ENCODE measurements at places on chromosomes 11 and 22.

- no peak for DNase-seq
Measured at GRCh38 chr11:86209806-86210657, 34.5 kb upstream of the EED start.

DNA sequence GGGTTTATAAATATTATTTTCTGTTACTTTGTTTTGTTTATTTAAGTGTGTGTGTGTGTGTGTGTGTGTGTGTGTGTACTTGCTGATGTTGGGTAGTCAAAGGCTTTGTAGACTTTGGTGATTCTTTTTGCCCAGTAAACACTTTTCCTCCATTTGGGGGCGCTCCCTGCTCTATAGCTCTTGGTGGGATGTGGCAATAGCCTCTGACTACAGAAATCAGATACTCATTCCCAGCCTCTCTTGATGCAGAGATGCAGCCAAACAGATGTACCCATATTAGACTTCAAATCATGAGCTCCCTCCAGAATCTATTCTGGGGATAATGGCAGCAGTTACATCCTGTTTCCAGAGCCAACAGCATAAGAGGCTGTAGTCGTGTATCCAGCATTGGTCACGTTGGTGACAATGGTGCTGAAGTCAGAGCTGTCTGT lies 33.4 kb upstream of the APOL5 start:
- no peak for DNase-seq

DNA sequence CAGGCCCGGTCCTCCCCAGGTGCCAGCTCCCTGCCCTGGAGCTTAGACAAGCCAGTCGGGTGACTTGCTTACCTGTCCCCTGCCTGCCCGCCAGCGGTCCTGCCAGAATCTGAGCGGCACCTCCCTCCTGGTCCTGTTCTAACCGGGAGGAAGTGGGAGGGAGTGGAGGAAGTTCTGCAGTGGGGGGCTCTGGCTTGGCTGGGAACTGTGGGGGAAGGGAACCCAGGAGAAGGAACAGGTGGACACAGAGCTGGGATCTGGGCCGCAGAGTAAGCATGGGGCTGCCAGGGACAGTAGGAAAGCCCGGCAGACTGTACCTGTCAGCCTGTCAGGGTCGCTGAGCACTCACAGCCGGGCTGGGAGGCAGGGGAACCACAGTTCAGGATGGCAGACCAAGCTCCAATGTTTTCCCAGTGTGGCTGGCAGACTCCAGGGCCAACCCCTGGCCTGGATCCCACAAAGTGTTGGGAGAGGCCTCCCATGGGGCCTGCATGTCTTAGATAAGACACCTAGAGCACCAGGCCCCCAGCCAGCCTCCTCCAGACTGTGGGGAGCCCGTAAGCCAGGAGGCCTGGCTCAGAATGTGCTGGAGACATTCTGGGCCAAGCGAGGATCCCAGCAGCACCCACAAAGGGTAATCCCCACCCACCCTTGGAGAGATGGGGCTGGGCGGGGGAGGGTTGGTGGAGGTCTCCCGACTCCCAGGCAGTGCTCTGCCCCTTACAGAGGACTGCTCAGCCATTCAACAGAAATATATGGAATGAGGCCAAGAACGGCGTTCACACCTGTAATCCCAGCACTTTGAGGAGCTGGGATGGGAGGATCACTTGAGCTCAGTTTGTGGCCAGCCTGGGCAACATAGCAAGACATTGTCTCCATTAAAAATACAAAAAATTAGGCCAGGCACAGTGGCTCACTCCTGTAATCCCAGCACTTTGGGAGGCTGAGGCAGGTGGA lies 2.3 kb downstream of the CYB5R3 start:
- DNase-seq: no peak

DNA sequence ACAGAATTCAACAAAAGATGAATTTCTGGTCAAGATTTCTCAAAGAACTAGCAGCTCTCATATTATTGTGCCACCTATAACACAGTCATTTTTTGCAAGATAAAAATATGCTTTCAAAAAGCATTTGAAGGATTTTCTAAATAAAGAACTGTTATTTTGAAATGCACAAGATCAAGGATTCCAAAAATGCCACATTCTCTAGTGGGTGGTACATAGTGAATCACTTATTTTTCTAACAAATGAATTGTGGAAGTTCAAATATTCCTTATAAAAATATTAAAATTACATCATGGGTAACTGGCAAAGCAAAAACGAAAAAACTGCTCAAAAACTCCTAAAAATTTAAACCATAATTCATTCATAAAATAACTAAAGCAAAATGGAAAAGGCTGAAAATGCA lies 2.1 kb downstream of the RNF141 start:
- no peak for DNase-seq

DNA sequence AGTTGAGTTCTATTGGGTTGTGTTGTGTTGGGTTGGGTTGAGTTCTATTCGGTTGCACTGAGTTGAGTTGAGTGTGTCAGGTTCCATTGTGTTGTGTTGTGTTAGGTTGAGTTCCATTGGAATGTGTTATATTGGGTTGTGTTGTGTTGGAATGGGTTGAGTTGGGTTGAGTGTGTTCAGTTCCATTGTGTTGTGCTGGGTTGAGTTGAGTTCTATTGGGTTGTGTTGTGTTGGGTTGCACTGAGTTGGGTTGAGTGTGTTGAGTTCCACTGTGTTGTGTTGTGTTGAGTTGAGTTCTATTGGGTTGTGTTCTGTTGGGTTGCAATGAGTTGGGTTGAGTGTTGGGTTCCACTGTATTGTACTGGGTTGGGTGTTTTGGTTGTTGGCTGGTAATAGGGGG lies 35.5 kb downstream of the ALX4 start:
- DNase-seq: no peak

DNA sequence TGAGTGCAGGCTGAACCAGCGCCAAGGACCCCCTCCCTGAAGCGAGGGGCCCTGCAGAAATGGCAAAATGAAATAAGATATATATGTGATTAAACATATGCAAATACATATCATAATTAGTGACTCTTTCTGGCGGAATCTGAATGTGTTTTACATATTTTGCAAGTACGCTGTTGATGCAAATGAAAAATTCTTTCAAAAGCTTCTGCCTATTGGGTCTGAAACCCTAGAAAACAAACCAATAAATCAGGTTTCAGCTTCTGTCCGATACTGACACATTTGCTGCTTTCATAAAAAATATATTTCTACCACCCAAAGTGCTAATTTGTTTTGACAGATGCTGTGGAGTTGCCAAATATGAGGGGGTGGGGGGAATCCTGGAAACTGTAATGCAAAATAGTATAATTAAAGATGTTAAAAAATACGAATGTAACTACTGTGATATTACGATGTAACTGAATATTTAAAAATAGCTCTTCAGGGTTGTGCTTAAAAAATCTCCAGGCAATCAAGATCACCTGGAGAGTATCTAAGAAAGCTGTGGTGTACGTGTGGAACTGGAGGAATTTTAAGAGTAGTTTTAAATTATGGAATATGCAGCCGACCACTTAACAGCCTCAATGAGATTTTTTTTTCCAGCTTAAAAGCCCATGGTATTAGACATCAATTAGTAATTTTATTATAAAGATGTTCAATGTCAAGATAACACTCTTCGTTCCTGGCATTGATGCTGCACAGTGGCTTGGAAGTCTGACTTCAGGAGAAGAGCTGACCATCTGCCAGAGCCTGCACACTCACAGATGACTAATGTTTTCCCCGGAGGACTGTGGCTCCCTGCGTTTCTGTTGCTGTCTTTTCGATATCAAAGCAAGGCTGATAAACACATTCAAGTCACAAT lies 122.2 kb upstream of the RCN1 start:
- DNase-seq: no peak

GRCh38 chr11:111193924-111194490 lies 51.5 kb upstream of the POU2AF2 start:
- no peak for DNase-seq

- no peak for DNase-seq
Measured at GRCh38 chr22:48135592-48135991, 1373.1 kb downstream of the TBC1D22A start.

GRCh38 chr22:41772645-41773044 lies 27.8 kb upstream of the CCDC134 start:
- no peak for DNase-seq

DNA sequence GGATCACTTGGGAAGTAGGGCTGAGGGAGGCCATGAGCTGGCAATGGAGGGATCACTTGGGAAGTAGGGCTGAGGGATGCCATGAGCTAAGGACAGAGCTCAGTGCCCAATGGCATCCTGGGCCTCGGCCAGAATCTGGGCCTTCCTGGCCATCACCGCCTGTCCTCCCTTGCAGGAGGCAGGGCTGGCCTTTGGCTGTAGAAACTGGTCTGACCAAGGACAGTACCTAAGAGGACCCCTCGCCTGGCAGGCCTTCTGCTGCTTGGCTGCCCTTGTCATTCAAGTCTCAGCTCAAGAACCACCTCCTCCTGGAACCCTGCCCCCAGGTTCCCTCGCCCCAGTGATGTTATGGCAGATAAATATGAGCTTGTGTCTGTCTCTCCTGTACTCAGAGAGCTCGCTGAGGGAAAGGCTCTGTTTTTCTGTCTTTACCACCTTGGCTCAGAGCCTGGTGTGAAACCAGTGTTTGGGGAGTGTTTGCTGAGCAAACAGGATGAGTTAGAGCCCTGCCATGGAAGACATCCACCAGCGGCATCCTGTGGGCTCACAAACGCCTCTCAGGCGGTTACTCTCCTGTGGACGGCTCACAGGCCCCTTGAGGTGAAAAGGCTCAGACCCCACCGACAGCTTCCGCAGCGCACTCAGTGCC lies 19.3 kb upstream of the RASL10A start:
- no peak for DNase-seq

DNA sequence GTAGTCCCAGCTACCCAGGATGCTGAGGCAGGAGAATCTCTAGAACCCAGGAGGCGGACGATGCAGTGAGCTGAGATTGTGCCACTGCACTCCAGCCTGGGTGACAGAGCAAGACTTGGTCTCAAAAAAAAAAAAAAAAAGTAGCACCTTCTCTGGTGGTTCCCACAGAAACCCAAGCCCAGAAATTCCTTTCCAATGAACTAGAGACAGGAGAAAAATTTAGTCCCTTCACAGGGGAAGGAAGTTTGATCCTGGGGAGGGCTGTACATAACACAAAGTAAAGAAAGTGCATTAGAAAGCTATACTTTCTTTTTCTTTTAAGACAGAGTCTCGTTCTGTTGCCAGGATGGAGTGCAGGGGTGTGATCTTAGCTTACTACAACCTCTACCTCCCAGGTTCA lies 25.5 kb upstream of the APOA1 start:
- no peak for DNase-seq

- DNase-seq: no peak
Measured at GRCh38 chr11:129866311-129866710, 29.1 kb downstream of the NFRKB start.

DNA sequence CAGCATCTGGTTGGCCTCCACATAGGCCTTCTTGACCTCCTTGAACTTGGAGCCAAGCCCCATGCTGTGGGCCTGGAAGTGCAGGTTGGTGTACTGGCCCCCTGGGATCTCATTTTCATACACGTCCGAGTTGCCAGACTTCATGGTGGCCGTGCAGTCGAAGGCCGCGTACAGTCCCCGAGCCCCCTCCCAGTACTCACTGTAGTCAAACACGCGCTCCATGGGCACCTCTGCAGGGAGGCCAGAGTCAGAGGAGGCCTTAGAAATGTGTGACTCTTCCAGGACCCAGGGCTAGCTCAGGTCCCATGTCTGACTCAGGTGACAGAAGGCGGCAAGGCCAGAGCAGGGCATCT lies 6.7 kb upstream of the LRFN4 start:
- DNase-seq: no peak

- DNase-seq: no peak
Measured at GRCh38 chr11:63908631-63909401, 8.1 kb downstream of the RCOR2 start.

- no peak for DNase-seq
Measured at GRCh38 chr22:41915786-41916493, 1.1 kb upstream of the SHISA8 start.

GRCh38 chr11:125236072-125236825 lies 71.7 kb downstream of the PKNOX2 start:
- DNase-seq: no peak

DNA sequence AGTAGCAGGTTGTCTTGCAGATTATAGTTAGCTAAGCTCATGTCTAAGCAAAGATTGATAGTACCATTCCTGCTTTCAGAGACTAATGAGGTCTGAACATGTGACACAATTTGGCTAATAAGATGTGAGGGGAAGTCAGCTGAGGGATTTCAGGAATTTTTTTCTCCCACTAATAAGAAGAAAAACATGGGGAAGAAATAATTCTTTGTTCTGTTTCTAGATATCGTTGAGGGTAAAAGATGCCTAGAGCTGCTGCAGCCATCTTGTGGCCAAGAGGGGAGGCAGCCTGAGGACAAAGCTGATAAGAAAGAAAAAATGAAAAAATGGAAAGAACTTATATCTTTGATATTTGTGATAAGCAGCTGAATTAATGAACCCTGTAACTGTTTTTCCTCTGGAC lies 1334.4 kb downstream of the LRRC4C start:
- no peak for DNase-seq

DNA sequence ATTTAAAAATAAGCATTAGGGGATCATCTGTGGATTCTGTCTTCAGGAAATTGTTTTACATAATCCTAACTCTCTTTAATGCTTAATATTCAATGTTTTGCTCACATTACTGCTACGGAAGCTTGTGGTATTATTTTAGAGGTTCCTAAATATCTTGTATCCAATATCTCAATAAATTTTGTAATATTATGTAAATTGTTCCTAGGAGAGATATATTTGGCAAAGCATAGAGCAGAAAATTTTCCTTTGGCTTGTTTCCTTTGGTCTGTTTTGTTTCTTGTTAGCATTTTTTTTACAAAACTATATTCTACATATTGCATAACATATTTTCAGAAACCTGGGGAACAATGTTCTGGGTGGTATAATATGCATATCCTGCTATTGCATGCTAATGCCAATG lies 144.8 kb downstream of the GRIA4 start:
- no peak for DNase-seq

- DNase-seq: no peak
Measured at GRCh38 chr11:84243629-84244263, 957.6 kb upstream of the CCDC90B start.

DNA sequence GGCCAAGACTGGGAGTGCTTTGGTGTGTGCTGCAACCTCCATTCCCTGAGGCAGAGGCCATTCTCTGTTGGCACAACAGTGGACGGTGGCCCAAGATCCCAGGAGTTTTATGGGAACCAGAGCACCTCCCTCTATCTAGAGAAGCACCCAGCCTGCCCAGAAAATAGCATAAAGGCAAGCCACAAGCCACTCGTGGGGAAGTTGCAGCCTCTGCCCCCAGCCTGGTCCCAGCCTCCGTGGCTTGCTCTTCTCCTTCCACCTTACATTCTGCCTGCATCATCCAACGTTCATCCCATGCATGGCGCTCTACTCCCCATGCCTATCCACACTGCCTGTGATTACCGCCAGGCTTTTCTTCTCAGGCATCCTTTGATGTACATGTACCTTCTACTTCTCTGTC lies 15.8 kb downstream of the IL17RA start:
- no peak for DNase-seq

- DNase-seq: no peak
Measured at GRCh38 chr11:17412488-17413180, 24.2 kb upstream of the KCNJ11 start.

GRCh38 chr11:126102436-126102981 lies 39.8 kb upstream of the CDON start:
- DNase-seq: no peak

GRCh38 chr11:102410382-102410784 lies 42.2 kb downstream of the TMEM123 start:
- DNase-seq: no peak

GRCh38 chr11:3808861-3809623 lies 682 bp downstream of the PGAP2 start:
- DNase-seq: no peak

GRCh38 chr22:48500471-48501230 lies 1327.0 kb downstream of the BRD1 start:
- no peak for DNase-seq

All from stimulated activated CD4-positive, alpha-beta T cell treated with anti-CD3 and anti-CD28 coated beads, Interleukin-2, amount 100 ng/mL, for 48 hours (primary cell).